ENCODE measurements at places on chromosomes 3 and 15. TPM values are rescaled to one million over a fixed set of nuclear protein-coding genes. Genes with fewer than 3 reads are reported as not detected.

Gene GABRA5
- total RNA-seq = not detected

Gene ST8SIA2
- total RNA-seq = not detected

Gene PPM1L
- total RNA-seq = 52.6 TPM

Gene GMPS
- total RNA-seq = 36.7 TPM

Gene GNB4
- 3.4 TPM for total RNA-seq

DNA sequence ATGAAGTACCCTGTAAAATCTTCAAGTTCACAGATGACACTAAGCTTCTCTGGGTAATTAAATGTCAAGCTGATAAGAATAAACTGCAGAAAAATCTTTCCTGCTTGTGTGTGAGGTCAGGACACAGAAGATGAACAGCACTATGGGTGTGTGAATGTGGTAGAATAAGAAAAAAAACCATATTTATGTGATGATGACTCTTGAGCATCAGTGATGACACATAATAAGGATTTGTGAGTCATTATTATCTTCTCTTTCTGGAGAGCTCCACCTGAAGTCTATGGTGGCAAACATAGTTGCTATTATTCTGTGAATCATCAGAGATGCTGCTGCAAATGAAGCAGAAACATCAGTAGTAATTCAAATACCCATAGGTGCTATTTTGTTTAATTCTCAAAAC lies 422.4 kb downstream of the DIPK2A start:
- DNase-seq = no peak

GRCh38 chr3:139226731-139227130 lies 117.1 kb upstream of the MRPS22 start:
- DNase-seq = no peak

GRCh38 chr3:67290438-67290837 lies 292.3 kb downstream of the KBTBD8 start:
- DNase-seq = peak; percentile 1

- no peak for DNase-seq
These were observed 133.6 kb downstream of the TJP1 start for GRCh38 chr15:29688506-29689286.

GRCh38 chr15:42679285-42680141 lies 57.4 kb downstream of the CDAN1 start:
- DNase-seq = no peak

GRCh38 chr3:94317017-94317416 lies 254.2 kb downstream of the NSUN3 start:
- DNase-seq = no peak

DNA sequence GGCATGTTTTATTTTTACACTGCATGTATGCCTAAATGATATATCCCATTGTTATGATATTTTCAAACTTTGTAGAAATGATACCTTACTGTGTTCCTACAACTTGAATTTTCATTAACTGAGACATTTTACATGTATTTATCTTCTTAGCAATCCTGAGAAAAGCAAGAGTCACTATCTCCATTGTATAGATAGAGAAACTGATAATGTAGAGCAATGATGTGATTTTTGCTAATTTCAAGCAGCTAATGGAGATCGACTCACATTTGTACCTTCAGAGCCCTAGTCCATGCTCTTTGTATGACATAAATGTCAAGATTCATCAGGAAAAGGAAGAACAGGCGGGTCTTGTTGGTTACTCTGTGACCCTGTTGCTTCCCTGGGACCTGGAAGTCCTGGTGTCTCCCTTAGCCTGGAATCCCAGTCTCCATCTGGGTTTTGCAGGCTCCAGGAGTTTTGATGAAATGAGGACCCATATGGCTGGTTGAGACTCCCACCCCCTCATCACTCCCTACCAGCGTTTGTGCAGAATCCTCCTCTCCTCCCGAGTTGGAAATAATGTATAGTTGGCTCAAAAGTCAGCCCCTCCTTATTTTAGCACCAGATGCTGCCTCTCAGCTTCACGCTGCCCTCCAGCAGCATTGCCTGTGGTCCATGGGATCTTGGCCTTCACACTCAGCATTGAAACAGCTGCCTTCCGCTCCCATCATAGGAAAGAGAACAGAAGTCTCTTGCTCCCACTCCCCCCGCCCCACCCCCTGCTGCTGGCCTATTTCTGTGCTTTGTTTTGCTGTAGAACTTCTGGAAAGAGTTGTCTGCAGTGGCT lies 67.1 kb downstream of the APBA2 start:
- DNase-seq = no peak
